ENCODE measurements at places on chromosomes 13 and 19. TPM values are rescaled to one million over a fixed set of nuclear protein-coding genes. Genes with fewer than 3 reads are reported as not detected.

The PROZ gene
- not detected for total RNA-seq

The ZNF471 gene
- total RNA-seq: not detected

The SH2D3A gene
- not detected for total RNA-seq

The BEST2 gene
- total RNA-seq: 0.13 TPM

The NLRP4 gene
- not detected for total RNA-seq

The FBXW9 gene
- total RNA-seq: 9.0 TPM

The LGALS4 gene
- not detected for total RNA-seq

The COX6B2 gene
- not detected for total RNA-seq

The EBI3 gene
- not detected for total RNA-seq

The CBLC gene
- not detected for total RNA-seq

The ARGLU1 gene
- 56.3 TPM for total RNA-seq

The ZNF625 gene
- total RNA-seq: 8.4 TPM

The GIPR gene
- 2.1 TPM for total RNA-seq

The OR4F17 gene
- total RNA-seq: not detected
